ENCODE measurements at places on chromosomes 6 and 20.
A peak's percentile ranks its signal among the peaks of the same experiment; 100 is the strongest.

GRCh38 chr20:44209686-44210405, 725 bp downstream of the OSER1 start:
- DNase-seq, result no peak

DNA sequence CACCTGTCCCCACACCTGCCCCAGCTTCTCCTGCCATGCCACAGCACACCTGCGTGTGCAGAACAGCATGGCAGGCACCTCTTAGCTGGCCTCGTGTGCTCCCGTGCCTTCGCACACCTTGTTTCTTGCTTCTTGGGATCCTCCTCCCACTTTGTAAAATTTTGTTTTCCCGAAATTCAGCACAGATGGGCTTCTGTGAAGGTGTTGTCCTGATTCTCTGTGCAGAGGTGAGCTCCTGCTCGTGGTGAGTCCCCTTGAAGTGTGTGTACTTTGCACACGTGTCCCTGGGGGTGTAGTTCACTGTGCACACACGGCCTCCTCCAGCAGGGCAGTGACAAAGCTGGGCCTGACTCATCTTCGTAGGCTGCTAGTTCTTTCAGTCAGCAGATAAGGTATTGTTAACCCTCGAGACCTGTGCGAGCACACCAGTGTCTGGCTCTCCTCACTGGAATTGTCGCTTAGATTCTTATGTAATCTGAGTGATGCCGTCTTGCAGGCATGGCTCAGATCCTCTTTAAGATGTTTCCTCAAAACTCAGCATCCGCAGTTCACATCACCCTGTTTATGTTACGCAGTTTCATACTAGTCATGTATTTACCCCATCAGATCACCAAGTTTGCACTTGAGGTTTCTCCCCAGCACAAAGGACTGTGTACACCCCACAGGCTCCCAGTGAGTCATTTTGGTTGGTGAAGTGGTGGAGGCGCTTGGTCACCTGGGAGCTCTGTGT, 77.7 kb downstream of the CDYL start:
- DNase-seq, result no peak

DNA sequence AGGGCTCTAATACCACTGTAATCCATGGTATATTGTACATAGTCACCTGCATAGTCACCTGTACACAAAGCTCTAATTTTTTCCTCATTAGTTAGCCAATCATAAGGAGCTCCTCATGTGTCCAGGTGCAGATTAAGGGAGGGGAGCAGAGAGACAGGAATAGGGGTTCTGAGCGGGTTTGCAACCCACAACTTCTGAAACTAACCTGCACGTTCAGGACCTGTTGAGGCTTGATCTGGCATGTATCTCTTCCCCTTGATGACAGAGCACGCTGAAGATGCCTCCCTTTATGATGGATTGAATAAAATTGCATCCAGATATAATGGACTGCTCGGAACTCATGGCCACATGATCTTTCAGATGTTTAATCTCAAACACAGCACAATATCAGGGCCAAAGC, 179.4 kb upstream of the PRND start:
- DNase-seq, result no peak

DNA sequence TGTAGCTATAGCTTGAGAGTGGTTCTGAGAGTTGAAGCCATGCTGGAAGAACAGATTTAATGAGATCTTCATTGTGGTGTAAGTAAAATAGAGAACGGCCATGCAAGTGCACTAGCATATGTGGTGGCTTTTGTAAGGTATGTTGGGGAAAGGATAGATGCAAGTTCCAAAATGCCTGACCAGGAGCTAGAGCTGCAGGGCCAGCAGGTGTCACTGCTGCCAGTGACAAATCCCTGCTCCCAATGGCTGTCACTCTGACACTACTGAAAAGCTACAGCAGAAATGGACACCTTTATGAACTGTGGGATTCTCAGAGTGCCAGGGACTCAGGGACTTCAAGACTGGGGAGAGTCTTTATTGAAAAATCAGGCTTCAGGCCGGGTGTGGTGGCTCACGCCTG, 23.1 kb upstream of the VIP start:
- no peak for DNase-seq

DNA sequence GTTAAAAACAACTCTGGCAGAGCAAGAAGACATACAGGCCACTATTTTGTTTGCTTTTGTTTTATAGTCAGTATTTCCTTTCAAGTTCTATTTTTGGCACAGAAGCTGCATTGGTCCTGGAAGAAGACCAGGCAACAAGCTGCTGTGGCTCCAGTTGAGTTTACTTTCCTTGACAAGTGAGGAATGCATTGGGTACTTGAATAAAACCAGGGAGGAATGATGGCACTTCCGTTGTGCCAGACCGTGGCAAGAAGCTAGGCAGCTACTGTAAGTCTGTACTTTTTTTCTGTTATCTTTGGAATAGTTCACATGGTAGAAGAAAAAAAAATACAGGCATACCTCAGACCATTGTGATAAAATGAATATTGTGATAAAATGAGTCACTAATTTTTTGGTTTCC, 66.3 kb downstream of the NCOA3 start:
- no peak for DNase-seq

DNA sequence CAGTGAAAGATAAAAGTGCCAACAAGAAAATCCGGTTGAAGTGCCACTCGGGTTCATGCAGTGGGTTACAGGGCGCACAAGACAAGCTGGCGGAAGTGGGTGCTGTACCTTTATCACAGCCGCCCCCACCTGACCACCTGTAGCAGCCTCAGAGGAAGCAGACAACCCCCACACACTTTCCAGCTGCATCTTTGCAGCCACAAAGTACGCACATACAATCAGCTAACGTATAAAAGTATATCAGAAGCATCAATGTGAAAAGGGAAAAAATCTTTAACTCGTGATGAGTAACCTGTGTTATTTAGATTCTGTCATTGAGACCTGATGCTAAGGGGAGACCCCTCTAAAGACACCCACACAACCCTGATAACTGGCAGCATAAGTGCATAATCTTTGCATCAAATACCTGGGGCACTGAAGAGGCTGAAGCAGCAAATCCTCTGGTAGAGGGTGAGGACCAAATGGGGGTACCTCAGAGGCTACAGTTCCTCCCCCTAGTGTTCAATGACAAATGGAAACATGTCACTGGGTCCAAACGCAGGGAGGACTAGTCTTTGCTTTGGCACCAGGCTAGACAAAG, 22.1 kb downstream of the BACH2 start:
- no peak for DNase-seq

DNA sequence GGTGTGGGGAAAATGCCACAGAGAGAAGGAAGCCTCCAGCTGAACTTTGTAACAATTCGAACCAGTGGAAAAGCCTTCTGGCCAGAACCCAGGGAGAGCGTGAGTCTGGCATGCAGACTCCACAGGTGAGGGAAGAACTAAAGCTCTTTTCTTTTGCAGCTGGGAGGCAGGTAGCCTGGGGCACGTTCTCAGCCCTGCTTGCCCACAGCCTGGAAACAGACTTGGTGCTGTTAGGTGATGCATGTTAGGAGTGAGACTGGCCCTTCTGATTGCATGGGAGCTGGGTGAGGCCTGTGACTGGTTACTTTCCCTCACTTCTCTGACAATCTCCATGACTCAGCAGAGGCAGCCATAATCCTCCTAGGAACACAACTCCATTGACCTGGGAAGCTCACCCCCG, 34.2 kb downstream of the PROKR2 start:
- no peak for DNase-seq

- no peak for DNase-seq
Measured at GRCh38 chr6:11700118-11700718, 78.4 kb downstream of the ADTRP start.

- DNase-seq, result no peak
Measured at GRCh38 chr6:12760226-12760625, 43.7 kb downstream of the PHACTR1 start.

DNA sequence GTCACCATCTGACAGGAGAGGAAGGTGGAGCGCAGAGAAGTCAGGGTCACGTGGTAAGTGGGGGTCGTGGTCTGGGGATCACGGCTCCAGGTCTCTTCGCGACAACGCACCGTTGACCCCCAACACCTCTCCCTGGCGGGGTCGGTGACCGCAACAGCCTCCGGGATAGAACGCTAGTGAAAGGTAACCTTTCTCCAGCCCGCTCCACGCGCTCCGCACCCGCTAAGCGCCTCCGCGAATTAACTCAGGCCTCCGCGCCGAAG, 600 bp upstream of the SYNJ2 start:
- no peak for DNase-seq

DNA sequence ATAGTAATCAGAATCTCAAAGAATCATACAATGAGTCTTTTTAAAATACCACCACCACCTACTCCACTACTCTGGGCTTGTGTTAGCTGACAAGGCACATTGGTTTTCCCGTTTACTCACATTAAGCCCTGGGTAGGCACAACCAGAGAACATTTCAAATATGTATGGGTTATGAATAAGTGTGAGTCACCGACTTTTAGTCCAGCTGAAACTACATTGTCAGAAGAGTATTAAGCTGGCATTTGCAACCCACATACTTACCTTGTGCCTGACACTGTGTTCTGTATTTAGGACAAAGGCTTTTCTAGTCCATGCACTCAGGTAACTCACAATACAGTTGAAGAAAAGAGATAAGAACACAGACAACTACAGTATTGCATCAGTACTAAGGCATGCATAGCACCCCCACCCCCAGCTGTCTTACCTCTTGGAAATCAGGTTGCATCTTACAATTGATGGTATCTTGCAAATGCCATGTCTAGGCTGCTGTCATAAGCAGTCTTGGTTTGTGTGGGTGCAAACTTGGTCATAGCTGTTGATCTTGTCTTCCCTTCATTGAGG, 40.3 kb upstream of the AHI1 start:
- DNase-seq, result no peak

DNA sequence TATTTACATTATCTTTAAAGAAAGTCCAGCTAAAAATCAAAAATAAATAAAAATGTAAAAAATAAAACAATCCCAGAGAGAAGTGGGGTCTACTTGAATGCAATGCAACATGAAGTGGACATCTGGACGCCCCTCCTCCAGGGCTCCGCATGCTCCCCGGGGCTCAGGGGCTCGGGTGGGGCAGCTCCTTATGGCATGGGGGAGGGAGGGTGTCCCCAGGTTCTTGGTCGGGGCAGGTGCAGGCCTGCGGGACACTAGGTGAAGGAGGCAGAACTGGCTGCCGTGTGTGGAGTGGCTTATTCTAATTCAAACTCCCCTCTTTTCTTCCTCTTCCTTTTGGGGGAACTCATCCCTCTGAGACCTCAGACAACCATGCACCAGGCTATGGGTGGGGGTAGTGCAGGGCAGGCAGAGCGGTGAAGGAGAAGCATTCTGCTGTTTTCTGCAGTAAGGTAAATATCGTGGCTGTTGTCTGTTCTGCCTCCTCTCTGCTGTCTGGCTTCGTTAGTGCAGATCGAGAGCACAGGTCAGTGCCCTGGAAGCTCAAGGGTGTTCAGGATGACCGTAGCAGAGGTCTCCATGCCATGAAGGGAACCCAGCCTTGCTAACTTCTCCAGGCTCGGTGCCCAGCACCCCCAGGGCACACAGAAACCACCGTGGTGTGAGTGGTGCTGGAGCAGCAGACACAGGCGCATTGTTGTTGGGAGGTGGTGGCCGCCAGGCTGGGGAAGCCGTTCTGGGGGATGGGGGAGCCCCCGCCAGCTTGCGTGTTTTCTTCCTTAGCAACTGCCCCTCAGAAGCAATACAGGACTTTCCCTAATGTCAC, 82.6 kb downstream of the TTLL2 start:
- no peak for DNase-seq

- no peak for DNase-seq
Measured at GRCh38 chr20:52483382-52483781, 291.8 kb upstream of the ZFP64 start.

- peak; percentile 35 for DNase-seq
Measured at GRCh38 chr6:14799928-14800327, 445.9 kb upstream of the JARID2 start.

DNA sequence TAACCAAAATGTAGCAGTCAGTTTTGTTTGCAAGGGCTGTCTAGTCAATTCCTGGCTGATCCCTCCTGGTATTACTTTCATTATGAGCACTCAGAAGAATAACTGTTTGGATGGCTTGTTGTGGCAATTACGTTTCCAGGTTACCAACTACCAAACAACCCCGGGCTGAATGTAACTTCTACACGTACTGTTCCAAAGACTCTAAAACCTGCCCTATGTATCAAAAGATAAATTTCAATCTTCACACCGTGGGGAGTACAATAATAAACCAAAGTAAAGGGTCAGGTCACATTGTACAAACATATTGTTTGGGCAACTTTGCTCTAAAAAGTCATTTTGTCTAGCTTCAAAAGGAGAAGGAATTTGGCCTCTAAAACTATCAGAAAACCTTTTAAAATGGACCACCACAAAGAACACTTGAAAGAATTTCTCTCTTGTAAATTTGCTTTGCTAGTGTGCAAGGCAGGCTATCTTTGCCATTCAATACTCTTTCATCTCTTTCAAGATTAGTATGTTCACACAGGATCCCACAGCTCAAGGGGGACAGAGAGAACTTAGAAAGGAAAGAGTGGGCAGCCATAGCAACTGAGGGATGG, 27.6 kb downstream of the DCDC2 start:
- no peak for DNase-seq

DNA sequence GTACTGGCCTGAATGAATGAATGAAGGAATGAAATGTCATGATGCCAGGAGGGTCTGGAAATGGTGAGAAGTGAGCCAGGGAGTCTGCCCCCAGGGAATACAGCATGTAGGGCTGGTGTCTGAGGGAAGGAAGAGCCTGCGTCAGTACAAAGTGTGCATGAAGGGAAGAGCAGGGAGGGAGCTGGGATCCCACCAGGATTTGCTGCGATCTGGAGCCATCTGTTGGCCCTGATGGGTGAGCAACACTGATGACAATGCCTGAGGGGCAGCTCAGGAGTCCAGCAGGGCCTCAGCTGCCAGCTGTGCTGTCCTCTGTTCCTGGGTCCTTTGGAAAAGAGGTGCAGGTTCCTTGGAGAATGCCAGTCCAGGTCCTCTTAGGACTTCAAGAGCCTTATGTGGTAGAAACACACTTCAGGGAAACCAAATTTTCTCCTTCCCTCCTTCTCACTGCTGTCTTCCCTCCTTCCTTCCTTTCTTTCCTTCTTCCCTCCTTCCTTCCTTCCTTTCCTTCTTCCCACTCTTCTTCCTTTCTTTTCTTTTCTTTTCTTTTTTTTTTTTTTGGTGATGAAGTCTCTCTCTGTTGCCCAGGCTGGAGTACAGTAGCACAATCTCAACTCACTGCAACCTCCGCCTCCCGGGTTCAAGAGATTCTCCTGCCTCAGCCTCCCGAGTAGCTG, 11.5 kb downstream of the BPI start:
- DNase-seq, result peak; percentile 47

DNA sequence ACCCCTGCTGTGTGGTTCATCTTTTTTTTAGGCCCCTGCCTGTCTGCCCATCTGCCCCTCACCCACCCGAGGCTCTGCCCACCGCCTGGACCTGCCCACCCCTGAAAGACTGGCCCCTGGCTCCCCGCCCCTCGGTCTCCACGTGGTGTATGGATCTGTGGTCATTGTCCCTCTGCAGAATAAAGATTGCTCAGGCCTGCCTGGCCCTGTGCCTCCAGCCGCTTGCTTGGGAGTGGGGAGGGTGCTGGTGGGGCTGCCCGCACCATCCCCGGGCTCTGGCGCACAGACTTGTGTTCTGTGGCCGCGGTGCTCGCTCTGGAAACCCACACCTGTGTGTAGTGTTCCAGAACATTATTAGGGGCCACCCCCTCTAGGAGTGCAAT, 1.6 kb downstream of the MAP1LC3A start:
- peak; percentile 77 for DNase-seq

All from amygdala (tissue), 56 donors.